Activated CD4-positive, alpha-beta T cell treated with anti-CD3 and anti-CD28 coated beads, Interleukin-2, amount 10 ng/mL, durations not matched to agents 7 days and 5 days (primary cell): ENCODE measurements at places on chromosomes 3 and 15. TPM values are rescaled to one million over a fixed set of nuclear protein-coding genes. Genes with fewer than 3 reads are reported as not detected.

DNA sequence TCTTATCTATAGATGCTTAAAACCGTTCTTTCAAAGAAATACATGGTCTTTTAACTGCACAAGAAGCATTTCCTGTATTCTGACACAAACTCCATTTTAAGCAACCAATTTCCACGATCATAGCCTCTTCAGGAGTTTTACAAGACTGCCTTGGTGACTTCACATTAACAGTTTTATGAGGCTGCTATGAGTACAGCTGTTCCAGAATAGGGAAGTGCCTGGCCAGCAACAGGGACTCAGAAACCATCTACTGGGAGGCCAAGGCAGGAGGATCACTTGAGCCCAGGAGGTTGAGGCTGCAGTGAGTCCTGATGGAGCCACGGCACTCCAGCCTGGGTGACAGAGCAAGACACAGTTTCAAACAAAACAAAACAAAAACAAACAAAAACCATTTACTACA, 78.4 kb downstream of the B3GNT5 start:
- no peak for DNase-seq

DNA sequence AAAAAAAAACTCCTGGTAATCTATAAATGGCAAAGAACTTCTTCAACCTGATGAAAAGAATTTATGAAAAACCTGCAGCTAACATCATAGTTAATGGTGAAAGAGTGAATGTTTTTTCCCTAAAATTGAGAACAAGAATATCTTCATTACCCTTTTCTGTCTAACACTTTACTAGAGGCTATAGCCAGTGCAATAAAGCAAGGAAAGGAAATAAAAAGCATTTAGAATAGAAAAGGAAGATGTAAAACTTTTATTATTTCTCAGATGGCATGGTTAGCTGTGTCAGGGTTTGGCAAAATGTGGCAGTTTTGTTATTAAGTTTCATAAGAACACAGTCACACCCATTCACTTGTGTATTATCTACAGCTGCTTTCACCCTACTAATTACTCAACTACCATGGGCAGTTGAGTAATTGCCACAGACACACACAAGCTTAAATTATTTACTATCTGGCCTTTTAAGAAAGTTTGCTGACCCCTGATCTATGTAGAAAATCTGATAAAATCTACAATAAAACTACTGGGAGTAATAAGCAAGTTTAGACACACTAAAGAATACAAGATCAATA, 465.1 kb downstream of the MAGI1 start:
- no peak for DNase-seq

- no peak for DNase-seq
These were observed 120.7 kb downstream of the STT3B start for GRCh38 chr3:31653464-31653863.

DNA sequence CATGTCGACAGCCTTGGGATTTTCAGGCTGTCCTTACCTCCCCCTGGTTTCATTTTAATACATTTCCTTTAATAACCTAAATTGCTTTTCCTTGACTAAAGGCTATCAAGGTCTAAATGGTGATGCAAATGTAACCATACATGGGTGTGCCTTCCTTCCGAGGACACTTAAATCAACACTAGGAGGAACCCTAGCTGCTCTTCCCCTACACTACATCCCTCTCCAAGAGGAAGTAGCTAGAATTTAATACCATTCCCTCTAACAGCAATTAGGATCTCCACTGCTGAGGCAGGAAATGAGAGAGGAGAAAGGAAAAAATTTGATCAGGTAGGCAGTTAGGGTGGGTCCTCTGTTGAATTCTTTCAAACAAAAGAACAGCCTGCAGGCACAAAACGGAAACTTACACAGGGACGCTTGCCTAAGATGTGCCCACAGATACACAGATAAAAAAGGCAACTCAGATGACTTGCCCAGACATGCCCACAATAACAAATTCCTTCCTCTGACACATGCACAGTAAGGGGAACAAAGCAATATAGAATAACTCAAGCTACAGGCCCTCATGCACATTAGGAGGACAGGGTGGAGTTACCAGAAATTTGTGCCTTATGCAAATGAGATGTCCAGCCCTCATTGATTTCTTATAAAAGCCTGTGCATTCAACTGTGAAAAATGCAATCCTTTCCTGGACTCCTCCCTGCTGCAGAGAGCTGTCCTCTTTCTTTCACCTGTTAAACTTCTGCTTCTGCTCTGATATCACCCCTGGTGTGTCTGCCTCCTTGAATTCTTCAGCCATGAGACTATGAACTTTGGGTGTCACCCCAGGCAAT, 1024.4 kb upstream of the CADM2 start:
- DNase-seq = no peak

DNA sequence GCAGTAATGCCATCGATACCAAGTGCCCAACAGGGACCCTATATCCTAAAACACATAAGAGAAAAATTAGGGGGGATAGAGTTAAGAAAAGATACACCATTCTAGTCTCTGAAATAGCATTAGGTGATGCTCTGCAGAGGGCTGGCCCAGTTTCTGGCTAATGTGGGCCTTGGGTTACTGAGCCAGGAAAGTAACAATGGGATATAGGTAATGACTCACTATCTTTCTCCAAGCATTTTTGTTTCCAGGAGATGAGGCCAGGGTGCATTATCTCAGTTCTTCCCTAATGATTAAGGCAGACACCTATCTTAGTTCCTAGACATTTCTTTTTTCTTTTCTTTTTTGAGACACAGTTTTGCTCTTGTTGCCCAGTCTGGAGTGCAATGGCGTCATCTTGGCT, 50.0 kb downstream of the PRKAR2A start:
- no peak for DNase-seq

- DNase-seq = no peak
These were observed 111.4 kb upstream of the IGF1R start for GRCh38 chr15:98536976-98537375.

GRCh38 chr15:27336676-27337075, 365.7 kb downstream of the GABRG3 start:
- no peak for DNase-seq

The ASTE1 gene
- 15.1 TPM for total RNA-seq

DNA sequence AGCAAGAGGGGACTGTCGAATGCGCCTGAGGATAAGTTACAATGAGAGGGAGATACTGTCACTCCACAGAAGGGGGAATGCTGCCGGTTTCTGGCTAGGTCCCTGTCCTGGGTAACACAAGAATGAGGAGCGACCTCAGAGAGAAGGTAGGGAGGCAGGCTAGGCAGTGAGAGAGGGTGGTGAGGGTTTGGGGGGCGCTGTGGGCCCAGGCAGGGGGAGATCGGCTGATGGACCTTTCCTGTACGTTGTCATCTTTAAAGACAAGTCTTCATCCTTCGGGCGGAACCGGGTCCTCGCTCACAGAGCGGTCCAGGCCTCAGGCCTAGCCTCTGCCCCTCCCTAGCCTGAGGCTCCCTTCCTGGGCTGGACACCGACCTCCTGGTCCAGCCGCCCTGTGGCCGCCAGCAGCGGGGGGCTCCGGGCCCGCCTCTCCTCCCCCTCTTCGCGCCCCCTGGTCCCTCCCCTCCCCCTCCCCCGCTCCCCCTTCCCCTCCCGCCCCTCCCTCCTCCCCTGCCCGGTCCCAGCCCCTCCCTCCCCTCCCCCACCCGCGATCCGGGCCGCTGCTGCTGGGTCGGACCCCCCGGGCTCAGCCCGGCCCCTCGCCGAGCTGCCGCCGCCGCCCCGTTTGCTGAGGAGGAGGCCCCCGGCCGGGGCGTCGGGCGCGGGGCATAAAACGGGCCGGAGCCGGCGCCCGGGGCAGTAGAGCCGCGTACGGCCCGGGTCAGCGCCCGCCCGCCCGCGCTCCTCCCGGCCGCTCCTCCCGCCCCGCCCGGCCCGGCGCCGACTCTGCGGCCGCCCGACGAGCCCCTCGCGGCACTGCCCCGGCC, at the start of gene CHRD:
Gene CHRD (plus strand): TSS at position 697 of the 827 bp plus-strand sequence. CDS start 265 bp downstream, outside the sequence.
- no peak for DNase-seq

The RTP3 gene
- total RNA-seq = not detected

The CPN2 gene
- total RNA-seq = not detected

GRCh38 chr15:58471348-58471747, 39.6 kb downstream of the LIPC start:
- DNase-seq = no peak

DNA sequence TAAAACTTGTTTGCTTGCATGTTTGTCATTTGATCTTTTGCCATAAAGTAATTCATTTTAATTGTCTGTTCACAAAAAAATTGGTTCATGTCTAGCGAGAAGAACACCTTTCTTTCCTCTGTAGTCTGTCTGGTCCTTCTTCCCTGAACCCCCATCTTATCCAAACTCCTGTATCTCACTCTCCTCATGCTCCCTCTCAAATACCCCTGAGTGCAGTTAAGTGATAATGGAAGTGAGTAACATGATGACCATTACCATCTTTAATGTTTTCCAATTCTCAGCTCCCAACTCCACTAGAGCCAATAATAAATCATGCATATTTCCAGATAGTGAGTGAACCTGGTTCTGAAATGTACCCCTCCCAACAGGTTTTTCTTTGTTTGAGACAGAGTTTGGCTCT, 14.2 kb upstream of the KCNMB3 start:
- DNase-seq = no peak

The ARGFX gene
- not detected for total RNA-seq

DNA sequence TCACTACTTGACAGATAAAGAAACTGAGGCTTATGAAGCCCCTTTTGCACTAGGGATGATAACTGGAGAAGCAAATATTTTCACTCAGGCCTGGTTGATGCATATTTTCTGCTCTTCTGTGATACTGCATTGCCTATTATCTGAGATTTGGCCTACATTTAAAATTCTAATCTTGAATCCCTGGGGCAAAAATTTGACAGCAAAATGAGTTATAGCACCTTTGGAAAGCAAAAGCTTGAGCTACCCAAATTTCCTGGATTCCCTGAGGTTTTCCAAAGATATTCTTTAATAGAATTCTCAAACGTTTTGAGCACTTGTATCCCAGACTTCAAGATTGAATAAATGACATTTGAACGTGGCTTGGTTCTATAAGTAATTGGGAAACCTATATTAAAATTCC, 86.1 kb downstream of the NAALADL2 start:
- no peak for DNase-seq

The PCSK6 gene
- 0.74 TPM for total RNA-seq

- no peak for DNase-seq
These were observed 381.9 kb upstream of the AGTR1 start for GRCh38 chr3:148315756-148316155.

The ADPRH gene
- total RNA-seq = 1.8 TPM

DNA sequence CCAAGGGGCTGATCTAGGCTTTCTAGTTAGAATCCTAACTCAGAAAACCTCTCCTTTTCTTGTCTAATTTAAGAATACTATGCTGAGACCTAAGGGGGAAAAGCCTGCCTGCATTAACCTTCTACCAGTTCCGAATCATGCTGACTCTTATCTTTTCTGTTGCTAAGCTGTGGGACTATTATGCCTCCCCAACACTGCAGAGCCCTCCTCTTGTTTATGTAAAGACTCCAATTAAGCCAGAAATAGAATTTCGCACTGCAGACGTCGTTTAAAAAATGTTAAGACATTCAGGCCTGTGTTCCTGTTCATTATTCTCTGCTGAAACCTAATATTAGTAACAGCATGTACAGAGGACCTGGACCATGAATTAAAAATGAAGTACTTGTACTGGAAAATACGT, 310.6 kb upstream of the ATP11B start:
- no peak for DNase-seq

DNA sequence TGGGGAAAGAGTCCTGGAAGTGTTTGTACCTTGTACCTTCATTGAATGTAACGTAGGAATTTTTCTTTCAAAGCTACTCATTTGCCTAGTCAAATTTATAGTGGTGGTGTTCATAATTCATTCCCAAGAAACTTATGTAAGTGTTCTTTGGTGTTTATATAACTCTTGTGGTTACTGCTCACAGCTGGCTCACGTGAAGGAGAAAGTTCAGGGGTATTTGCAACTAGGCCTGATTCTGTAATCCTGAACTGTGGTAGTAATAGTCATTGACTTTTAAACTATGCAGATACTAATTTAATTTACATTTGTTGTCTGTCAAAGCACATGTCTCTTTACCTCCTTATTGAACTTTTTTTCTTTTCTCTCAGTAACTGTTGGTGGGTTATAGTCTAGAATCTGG, 50.5 kb upstream of the TEX264 start:
- no peak for DNase-seq

The C3orf18 gene
- total RNA-seq = 33.9 TPM
